ENCODE measurements at places on chromosomes 11 and 22.

GRCh38 chr11:87871056-87871455 is 304.2 kb downstream of the RAB38 start:
- no peak for DNase-seq

DNA sequence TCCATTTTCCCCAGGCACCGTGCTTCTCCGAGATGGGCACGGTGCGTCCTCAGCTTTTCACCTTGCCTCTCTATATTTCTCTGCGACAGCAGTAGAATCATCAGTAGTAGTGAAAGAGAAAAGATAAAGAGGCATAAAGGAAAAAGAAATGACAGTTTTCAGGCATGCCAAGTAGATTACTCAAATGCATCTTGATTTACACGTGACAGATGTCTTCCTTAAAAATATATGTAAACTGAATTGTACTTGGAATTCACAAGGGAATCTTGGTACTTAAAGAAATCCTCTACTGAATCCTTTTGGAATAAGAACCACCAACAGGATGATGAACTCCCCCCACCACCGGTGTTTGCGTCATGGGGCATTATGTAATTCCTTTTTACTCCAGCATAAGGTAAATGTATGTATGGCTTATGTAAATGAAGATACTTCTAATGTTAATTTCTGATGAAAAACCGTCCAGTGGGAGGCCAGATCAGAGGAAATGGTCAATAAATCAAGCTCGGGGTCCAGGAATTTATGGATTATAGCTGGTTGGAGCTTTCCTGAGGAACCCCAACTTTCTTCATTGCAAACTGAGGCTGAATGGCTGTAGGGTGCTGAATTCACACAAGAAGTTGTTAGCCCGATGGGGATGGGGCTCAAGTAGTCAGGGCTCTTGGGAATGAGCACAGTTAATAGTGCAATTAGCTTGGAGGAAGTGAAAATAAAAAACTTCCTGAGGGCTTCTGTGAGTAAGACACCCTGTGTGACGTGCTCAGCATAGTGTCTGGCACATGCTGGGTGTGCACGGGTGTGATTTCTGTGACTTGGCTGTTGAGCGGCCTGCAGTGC is 630.4 kb downstream of the OPCML start:
- DNase-seq = no peak

- peak; percentile 14 for DNase-seq
Measured at GRCh38 chr22:37044634-37045625, 6.6 kb upstream of the KCTD17 start.

GRCh38 chr11:130600616-130601015 is 152.2 kb downstream of the ADAMTS15 start:
- no peak for DNase-seq

DNA sequence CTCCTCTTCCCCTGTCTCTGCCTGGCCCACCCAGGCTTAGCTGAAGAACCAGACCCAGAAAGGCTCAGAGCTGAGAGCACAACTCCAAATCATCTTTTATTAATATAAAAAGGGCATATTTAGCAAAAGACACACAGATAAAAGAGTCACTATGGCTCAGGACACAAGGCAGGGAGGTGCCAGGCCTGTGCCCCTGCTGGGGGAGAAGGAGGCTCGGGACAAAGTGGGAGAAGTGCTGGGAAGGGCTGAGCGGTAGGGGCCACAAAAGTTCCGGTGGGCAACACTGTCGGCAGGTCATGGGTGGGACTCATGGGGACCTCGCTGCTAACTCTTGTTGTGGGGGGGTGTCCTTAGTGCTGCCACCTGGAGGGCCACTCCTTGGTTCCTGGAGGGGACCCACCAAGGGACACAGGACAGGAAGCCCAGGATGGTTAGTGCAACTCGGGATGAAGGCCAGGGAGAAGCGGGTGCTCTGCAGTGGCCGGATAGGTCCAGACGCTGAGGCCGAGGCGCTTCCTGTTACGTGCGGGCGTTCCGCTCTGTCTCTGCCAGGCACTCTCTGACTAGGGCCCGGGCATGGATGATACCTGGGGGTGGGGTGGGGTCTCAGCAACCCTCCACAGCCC is 1.4 kb upstream of the PITPNM1 start:
- DNase-seq = no peak

DNA sequence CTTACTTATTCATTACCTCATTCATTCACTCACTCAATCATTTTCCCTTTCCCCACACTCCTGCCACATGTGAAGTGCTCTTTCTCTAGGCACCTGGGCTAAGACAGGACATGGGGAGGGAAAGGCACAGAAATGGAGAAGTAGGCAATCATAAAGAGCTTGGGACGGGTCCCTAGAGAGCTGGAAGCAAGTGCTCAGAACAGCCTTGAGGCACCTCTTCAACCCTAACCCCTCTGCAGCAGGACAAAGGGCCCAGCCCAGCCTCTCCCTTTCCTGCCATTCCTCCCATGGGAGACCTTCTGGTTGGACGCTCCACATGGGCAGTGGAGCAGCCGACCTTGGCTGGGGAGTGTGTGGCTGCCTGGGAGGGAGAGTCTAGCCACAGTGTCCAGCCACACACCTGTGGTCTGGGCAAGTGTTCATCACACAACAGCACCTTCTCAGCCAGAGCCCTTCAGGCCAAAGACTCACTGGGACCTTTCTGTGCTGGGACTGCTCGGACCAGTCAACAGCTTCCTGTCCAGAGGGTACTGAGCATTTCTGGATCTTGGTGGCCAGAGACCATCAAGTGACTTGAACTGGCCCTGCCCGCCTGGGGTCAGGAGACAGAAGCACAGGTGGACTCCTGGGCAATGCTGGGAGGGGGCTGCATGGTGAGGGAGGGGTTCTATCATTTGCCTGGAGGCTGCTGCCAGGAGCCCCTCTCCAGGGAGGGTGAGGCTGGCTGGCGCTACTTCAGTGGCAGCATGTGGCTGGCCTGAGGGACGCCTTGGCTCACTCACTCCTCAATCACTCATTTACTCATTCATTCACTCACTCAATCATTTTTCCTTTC is 1.0 kb upstream of the MUC5AC start:
- DNase-seq = no peak

Data from epithelial cell of prostate (primary cell).